Stimulated activated CD4-positive, alpha-beta T cell treated with anti-CD3 and anti-CD28 coated beads, Interleukin-1b, Interleukin-23, amount 100 ng/mL, for 1 hour (primary cell): ENCODE measurements at places on chromosomes 4 and X.

- DNase-seq = no peak
Observed at GRCh38 chr4:141884070-141884469, 247.7 kb downstream of the IL15 start.

DNA sequence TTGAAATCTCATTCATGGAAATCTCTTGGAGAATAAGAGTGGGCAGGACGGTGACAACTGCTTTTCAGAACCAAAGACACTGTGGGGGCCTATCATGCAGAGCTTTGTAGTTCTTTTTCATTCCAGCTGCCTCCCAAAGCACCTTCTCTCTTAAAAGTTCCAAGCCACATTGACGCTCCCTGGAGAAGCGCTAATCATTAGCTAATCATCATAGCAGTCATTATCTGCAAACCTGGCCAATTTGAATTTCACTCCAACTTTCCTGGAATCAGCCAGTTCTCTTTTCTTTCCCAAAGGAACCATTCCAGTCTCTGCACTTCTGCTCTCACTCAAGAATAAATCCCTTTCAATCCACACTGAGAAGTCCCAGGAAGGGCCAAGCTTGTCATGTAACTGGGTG, 1144.1 kb upstream of the IGFBP7 start:
- DNase-seq = no peak

DNA sequence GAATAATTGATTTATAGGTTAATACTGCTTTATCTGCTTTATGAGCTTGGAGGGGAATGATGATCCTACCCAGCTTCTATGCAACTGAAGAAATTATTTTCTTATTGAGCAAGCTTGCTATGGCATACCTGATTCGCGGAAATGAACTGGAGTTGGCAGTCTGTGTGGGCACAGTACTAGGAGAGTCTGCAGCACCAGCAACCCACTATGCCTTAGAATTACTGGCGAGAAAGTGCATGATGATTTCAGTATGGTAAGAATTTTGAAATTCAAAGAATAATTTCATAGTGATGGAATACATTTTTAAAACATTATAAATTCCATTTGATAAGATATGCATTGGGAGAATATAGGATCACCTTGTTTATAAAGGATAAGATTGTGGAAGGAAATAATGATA, 32.3 kb downstream of the SPATA4 start:
- DNase-seq = no peak

GRCh38 chr4:83785891-83786290, 250.0 kb downstream of the GPAT3 start:
- no peak for DNase-seq

DNA sequence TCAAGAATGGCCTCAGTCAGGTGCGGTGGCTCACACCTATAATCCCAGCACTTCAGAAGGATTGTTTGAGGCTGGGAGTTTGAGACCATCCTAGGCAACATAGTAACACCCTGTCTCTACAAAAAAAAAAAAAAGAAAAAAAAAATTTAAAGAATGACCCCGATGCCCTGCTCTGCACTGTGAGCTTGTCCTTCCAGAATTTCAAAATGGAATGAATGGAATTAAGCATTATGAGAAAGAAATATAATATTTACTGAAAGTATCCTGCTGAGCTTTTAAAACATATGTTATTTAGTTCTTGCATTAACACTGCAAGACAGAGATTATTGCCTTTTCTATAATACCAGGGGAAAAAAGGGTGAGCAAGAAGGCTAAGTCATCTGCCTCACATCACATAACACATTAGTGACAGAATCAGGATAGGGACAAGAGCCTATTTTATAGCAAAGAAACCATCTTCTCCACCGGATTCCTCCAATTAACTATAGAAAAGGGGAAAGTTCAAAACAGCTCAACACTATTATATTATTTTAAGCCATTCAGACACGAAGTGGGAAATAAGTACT, 41.9 kb upstream of the GAB1 start:
- DNase-seq = no peak

- no peak for DNase-seq
Observed at GRCh38 chr4:56698329-56698728, 17.2 kb upstream of the HOPX start.

DNA sequence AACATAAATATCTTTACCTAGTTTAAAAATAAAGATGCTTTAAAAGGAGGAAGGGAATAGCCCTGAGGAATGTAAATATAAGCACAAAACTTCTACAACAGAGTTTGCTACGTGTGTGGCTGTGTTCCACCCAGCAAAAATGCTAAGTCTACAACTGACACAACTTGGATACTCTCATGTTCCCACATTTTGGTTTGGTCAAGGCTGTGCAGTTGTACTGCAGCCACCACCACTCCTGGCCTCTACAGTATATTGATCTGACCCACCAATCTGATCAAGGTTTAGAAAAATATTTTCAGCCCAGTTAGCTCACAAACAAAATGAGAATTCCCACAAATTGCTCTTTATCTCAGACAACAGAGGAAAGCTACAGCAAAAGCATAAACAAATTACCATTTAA, 12.1 kb downstream of the F9 start:
- DNase-seq = no peak

DNA sequence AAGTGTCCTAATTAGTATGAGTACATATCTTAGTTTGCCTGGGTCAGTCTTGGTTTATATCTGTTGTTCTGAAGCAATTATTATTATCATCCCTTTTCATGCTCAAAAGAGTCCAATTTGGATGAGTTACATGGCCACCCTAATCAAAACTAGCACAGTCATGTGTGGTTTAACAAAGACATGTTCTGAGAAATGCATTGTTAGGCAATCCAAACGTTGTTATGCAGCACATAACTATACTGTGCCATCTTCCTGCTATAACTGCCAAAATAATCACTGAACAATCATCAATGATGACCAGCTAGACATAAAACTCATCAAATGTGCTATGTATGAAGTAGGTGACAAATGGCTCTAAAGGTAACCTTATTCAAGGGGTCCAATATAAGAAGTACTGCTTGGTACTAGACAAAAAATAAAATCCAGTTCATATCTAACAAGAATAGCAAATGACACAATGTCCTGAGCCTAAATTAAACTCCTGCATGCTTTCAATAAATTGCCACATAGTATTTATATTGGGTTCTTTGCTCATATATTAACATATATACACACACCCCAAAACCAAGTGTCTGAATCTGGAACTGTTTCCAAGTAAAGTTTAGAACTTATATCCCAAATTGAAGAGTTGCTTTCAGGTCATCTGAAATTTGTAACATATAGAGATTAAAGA, 41.9 kb downstream of the CNOT6L start:
- no peak for DNase-seq

GRCh38 chrX:153474266-153474665, 3.9 kb upstream of the HAUS7 start:
- DNase-seq = no peak

DNA sequence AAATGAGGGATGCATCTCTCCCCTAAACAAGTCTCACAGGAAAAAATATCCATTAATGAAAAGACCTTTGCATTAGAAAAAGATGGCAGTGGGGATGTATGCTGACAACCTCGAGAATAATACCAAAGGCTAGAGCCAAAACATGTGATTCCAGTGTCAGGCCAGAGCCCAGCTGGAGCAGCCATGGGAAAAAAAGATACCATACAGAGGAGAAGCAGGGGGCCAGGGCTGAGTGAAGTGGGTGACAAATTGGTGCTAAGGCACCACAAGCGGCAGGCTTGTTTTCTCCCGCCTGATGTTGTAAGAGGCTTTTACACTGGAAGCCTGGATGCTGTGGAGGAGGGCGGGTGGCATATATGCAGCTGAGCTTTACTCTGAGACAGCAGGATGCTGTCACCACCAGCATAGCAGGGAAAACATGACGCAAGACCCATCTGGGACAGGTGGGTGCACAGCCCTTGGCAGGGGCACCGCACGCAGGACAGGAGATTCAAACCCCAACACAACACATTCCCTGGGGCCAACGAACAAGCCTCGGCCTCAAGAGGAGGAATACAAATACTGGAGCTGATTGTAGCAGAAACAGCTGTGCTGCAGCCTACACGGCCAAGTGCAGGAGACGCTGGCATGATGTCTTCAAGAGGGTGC, 91.9 kb downstream of the TSPAN5 start:
- DNase-seq = no peak

- no peak for DNase-seq
Observed at GRCh38 chr4:155249016-155249566, 40.7 kb downstream of the NPY2R start.

DNA sequence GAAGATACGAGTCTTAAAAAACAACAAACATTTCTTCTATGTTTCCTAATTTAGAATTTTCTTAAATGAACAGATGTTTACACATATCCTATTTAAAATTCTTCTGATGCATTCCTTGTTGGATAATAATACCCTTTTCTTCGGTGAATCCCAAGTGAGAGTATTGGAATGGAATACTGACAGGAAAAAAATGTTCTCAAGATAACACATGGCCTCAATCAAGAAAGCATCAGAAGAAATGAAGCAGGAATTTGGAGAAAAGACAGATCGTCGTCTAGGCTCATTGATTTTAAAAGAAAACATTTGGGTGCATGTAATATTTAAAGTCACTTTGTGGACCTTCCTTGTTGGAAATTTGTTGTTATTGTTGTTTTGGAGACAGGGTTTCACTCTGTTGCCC, 196.9 kb upstream of the ANK2 start:
- no peak for DNase-seq

DNA sequence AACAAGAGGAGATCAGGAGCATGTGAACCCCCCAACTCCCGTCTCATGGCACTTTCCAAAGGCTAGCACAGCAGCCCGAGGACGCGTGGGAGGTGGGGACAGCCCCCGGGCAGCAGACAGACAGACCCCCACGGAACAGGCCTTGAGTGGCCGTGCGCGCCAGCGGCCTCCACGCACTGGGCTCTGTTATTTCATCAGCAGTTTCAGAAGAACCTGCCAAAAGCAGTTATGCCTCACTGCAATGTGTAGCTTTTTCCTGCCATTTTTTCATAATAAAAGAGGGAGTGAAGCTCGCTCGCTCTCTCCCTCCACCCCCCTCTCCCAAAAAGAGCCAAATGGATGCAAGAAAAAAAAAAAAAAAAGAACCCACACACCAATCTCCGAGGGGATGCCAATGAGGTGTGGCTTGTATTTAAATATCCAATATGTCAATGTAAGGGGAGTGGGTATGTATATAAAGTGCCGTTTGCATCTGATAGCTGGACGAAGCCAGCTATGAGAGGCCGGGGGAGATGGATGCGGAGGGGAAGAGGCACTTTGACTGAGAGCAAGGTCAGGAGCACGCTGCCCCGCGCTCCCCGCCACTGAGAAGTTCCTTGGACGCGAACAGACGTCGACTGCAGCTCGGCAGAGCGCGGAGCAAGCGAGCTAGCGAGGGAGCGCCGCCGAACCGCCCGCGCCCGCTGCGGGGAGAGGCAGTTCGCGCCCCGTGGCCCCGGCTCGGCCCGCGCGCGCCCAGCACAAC, at the start of gene FGF16:
FGF16 (plus strand) TSS at position 482 of the 745 bp plus-strand sequence. CDS start 286 bp downstream, outside the sequence.
- no peak for DNase-seq

- DNase-seq = no peak
Observed at GRCh38 chr4:102411408-102411807, 66.1 kb upstream of the SLC39A8 start.

GRCh38 chr4:86482306-86483172, 111.6 kb upstream of the PTPN13 start:
- no peak for DNase-seq

GRCh38 chr4:164116286-164116685, 621.8 kb downstream of the TMA16 start:
- DNase-seq = no peak

DNA sequence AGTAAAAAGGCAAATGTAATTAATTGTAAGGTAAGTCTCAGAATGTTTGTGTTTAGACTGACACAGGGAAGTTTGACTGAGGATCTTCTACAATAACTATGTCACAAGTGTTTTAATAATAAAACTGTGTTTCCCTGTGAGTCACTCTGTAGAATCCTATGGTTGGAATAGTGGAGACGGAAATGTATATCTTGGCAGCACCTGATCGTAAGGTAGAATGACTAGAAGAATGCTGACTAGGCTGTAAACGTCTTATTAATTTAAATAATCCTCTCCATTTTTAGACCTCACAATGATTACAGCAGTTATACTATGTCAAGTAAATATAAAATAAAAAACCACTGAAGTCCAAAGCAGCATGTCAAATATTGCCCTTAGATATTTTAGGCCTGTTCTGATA, 266.0 kb downstream of the CCSER1 start:
- DNase-seq = no peak

GRCh38 chrX:19487520-19488200, 27.6 kb downstream of the MAP3K15 start:
- DNase-seq = no peak

GRCh38 chrX:47176101-47176740, 17.4 kb upstream of the UBA1 start:
- no peak for DNase-seq

GRCh38 chrX:40809210-40809609, 73.9 kb upstream of the MED14 start:
- DNase-seq = no peak

- no peak for DNase-seq
Observed at GRCh38 chr4:80423553-80424224, 88.2 kb downstream of the CFAP299 start.

DNA sequence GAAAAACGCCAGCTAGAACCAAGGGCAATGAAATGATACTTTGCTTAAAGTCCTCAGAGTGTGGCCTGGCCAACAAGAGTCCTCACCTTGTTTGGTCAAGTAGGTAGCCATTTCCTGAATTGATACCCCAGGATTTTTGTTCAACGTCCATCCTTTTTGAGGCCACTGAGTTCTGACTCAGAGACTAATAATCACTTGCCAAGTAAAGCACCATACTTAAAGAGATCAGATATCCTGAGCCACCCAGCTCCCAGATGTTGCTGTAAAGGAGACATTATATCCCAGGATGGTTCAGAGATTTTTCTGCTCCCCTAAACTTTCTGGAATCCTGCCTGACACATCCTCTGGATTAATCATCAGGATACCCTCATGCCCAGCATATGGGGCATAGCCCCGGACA, 190.9 kb downstream of the RAP1GDS1 start:
- no peak for DNase-seq
